ELR (cell line): ENCODE measurements at places on chromosomes 1 and 21.

- DNase-seq: no peak
Measured at GRCh38 chr1:19375631-19376400, 63.7 kb downstream of the SLC66A1 start.

- DNase-seq: no peak
Measured at GRCh38 chr1:26029864-26030481, 8.4 kb downstream of the EXTL1 start.

DNA sequence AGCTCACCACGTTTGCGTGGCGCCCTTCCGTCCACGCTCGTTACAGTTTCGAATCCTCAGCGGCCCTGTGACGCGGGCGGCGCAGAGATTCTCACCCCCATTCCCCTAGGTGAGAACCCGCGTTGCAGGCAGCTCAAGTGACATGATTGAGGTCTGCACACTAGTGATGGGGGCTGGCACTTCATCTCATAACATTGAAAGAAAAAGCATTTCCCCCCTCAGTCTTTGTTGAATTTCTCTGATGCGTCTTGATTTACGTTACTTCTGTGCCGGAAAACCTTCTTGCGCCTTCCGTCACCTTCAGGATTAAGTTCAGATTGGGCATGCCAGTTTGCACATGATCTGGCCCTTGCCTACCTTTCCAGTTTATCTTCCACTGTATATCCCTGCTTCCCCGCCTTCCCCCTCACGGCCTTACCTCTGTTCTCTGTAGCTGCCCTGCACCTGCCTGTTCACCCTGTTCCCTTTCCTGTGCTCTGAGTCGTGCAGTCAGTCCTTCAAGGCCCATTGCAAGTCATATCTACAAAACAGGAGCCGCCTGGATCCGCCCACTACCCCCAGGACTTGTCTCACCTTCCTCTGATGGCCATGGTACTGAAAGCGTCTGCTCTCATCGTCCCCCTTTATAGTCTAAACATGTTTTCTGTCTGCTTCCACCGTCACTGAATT is 1.1 kb downstream of the CTPS1 start:
- peak; percentile 64 for DNase-seq

GRCh38 chr1:91872000-91872399 is 14.0 kb downstream of the TGFBR3 start:
- no peak for DNase-seq

- DNase-seq: no peak
Measured at GRCh38 chr1:153662269-153662668, 3.8 kb downstream of the SNAPIN start.

GRCh38 chr1:230342019-230342418 is 84.1 kb downstream of the PGBD5 start:
- DNase-seq: no peak

DNA sequence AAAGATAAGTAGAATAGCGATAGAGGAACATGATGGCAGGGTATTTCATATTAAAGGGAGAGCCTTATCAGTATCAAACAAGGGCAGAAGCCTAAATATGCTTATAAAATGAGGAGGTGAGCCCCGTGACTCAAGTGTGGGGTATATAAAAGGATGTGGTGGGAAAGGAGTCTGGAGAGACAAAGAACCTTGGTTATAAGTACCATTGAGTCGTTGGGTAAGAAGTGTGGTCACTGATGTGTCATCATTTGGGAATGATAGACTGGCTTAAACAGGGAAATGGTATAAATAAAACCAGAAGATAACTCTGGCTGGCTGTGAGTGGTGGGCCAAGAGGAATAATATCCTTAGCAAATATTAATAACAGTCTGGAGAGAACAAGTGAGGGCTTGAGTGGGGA is 10.9 kb upstream of the CD5L start:
- peak; percentile 83 for DNase-seq

- no peak for DNase-seq
Measured at GRCh38 chr1:118243269-118243668, 58.2 kb upstream of the SPAG17 start.

DNA sequence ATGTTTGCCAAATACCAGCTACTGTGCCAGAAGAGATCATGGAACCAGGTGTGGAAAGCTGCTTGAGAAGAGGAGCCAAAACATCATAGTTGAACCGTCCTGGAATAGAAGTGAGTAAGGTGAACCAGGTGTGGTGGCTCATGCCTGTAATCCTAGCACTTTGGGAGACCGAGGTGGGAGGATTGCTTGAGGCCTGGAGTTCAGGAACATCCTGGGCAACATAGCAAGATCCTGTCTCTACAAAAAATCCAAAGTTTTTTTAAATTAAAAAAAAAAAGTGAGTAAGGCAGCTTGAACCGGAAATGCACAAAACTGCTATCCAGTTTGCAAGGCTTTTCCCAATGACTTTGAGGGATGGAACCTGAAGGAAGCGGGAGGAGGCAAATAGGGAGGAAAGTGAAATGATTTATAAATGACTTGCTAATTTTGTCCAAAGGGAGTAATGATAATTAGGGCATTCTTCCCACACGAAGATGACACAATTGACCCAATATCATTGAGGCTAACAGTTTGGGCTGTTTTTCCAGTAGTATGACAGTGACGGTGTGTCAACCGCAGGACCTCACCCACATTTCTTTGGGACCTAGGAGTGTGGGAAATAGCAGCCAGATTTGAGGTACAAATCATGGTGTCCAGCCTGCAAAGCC is 1.5 kb upstream of the CNN3 start:
- no peak for DNase-seq

- DNase-seq: peak; percentile 51
Measured at GRCh38 chr1:53137729-53138128, 4.7 kb downstream of the SLC1A7 start.

GRCh38 chr1:178172939-178173338 is 79.0 kb downstream of the RASAL2 start:
- peak; percentile 52 for DNase-seq

DNA sequence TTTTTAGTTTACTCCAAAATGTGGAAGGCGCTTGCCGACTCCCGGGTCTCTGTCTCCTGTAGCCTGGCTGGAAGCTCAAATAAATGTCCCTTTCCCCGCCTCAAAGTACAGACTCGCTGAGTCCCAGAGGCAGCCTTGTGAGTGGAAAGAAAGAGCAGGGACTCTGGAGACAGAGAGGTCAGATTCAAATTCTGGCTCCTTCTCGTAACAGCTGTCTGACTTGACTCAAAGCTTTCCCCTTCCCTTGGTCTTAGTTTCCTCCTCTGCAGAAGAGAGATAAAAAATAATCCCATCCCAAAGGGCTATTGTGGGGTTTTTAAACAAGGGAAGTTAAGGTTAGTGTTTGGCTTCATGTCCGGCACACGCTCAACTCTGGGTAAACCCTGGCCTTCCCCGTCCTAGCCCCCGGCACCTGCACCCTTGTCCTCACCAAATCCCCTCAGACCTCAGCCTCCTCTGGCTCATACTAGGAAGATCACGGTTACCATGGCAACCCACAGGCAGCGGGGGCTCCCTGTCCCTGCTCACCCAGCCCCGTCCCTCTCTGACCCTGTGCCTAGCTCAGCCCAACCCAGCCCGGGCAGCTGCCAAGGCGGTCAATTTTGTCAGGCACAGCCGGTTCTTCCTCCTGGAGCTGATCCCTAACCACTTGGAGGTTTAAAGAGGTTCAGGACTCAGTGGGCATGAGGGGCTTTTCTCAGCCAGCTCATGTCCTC is 49.2 kb upstream of the IGSF21 start:
- DNase-seq: no peak

GRCh38 chr1:239882967-239883366 is 208.7 kb upstream of the FMN2 start:
- no peak for DNase-seq

- DNase-seq: no peak
Measured at GRCh38 chr1:91120421-91120820, 98.6 kb upstream of the ZNF644 start.

GRCh38 chr1:58162952-58163550 is 383.5 kb downstream of the OMA1 start:
- peak; percentile 46 for DNase-seq

DNA sequence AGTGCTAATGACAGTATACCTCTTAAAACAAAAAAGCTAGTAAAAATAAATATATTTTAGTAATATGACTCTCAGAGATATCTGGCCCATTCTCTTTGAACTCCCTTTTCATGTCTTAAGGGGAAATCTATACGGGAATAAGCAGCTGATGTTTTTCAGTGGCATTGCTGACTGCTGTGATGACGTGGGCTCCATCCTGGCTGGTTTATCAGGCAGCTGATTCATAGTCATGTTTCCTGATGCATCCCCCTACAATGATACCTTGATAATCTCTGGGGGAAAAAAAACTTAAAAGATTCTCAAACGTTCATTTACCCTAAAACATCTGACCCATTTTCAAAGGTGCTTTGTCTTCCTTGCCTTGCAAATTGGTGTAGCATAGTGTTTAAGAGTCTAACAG is 53.8 kb downstream of the ABCA4 start:
- peak; percentile 80 for DNase-seq

DNA sequence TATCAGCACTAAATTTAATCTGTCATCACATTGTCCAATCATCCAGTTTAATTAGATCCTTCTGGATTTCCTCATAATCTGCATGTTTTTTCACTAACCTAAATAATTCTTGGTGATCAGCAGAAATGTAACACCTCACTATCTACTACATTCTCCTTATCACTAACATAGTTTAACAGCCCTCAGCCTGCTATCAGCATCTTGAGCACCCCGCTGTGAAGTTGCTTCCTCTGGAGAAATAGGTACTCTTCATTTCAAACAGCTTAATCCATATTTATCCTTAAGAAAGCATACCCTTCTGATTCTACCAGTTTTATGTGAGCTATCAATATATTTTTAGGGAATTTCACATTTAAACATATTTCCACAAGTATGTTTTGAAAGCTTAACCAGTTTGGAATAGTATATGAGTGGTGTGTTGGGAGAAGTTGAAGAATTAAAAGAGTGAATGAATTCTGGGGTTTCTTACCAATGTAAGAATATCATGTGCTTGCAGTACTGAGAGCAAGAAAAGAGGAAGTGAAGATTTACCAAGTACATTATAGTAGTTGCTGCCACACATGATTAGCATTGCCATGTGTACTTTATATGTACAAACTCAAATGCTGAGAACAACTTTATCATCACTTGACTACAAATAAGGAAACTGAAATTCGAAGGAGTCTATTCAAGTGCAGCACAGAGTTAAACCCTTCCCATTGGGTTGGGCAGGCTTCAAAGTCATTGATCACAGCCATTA is 771.1 kb upstream of the ADGRL4 start:
- no peak for DNase-seq

DNA sequence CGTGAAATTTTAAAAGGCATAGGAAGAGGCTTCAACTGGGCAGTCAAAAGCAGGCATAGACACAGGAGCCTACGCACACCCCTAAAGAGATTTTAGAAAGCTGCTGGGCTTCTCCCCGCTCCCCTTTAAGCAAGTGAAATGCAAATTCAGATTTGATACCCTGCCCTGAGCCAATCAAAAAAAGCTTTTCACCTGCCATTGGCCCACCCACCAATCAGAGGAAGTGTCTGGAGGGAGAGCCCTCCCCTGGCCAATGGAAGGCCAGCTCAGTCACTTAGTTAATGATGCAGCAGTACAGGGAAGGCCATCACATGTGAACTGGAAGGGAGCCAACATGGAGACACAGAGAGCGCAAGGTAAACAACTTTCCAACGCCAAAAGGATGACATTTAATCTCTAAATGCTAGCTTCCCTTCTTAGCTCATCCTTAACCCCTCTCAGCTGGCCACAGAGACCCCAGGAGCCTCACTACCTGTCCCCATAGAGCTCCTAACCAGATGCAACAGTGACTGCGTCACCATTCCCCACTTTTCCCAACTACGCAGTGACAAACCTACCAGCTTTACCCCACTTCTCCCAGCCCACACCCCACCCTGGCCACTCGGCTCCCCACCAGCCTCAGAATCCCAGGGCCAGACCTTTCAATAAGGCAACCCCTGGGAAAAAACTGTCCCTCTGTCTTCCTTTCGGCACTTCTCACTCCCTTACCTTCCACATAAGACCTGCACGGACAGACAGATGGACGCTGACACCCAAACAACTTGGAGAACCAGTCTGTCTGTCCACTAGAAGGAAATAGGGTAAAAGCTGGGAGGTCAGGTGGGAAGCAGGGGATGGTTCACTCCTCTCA is 71.0 kb downstream of the CD46 start:
- peak; percentile 29 for DNase-seq

DNA sequence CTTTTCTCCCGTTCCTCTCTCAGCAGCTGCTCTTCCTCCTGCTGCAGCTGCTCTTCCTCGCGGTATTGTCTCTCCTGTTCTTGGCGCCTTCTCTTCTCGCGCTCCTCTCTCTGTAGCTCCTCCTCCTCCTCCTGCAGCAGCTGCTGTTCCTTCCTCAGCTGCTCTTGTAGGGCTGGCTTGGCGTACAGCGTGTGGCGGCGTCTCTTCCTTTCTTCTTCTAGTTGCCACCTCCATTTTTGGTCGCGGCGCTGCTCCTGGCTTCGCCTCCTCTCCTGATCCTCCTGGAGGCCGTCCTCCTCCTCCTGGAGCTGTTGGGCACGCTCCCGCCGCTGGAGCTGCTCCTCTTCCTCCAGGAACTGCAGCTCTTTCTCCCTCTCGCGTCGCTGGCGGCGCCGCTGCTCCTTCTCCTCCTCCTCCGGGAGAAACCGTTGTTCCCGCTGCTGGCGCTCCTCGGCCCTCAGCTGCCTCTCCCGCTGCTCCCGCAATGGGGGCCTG is 4.8 kb downstream of the TCHH start:
- peak; percentile 72 for DNase-seq

- DNase-seq: no peak
Measured at GRCh38 chr1:61338899-61339298, 256.5 kb downstream of the NFIA start.

DNA sequence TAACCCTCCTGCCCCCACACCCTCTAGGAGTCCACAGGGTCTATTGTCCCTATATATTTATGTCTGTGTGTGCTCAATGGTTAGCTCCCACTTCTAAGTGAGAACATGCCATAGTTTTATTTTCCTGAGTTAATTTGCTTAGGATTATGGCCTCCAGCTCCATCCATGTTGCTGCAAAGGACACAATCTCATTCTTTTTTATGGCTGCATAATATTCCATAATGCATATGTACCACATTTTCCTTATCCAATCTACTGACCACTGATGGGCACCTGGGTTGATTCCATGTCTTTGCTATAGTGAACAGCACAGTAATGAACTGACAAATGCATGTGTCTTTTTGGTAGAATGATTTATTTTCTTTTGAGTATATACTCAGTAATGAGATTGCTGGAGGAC is 13.3 kb upstream of the FHAD1 start:
- DNase-seq: no peak

- no peak for DNase-seq
Measured at GRCh38 chr1:36481771-36482723, 666 bp downstream of the CSF3R start.

GRCh38 chr1:211742272-211742671 is 66.9 kb upstream of the NEK2 start:
- no peak for DNase-seq

- DNase-seq: peak; percentile 82
Measured at GRCh38 chr1:162984699-162985098, 84.5 kb upstream of the RGS4 start.

GRCh38 chr1:107963601-107964335 is 1.2 kb downstream of the VAV3 start:
- DNase-seq: no peak

DNA sequence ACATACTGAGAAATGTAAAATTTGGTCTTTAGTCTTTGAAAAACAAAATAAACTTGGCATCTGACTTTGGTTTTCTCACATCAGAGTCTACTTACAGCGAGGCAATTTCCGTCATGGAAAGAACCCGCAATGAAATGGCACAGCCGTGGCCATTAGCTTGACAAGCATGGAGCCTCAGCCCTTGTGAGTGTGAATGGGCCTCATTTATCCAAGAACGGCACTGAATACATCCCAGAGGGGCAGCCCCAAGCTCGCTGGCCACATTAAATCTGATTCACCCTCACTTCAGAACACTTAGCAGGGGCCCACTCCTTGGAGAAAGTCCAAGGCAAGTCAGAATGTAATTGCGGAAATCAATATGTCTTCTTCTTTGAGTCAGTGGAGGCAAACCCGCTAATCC is 64.8 kb downstream of the ERG start:
- DNase-seq: no peak

GRCh38 chr1:161736335-161736969 is 13.1 kb upstream of the DUSP12 start:
- peak; percentile 76 for DNase-seq
